Activated CD4-positive, alpha-beta memory T cell treated with anti-CD3 and anti-CD28 coated beads for 36 hours (primary cell): ENCODE measurements at places on chromosomes 6 and 20.

DNA sequence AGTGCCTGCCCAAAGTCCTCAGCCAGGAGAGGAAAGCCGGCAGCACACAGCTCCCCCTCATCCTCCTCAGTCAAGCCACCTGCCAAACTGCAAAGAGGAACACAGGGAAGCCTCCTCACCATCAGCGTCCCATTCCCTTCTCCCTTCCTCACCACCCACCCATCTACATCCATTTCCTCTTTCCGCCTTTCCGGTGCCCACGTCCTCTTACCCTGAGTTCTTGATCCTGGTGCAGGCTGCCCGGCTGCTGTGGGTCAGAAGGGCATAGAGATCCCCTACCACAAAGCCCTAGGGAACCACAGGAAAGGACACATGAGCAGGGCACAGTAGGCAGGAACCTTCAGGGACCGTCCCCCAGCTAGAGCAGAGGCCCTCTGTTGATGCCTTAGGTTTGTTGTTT is 6.0 kb downstream of the GNMT start:
- no peak for DNase-seq

- no peak for DNase-seq
Measured at GRCh38 chr6:167323111-167323510, 1.8 kb upstream of the TTLL2 start.

DNA sequence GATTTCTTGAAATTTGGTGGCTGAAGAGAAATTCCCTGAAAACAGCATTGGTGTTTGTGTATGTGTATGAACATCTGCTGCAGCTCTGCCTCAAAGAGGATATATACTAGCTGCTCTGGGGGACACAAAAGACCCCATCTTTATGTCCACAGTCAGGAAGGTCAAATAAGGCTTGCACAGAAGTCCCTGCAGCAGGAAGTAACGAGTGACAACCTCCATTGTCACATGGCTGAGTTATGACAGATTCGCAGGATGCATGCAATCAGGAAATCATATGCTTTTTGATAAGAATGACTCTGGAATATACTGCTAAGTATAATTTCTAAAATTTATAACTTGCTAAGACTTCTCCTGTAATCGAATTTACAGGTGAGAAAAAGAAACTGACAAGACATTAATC is 225.9 kb upstream of the CST7 start:
- no peak for DNase-seq

- no peak for DNase-seq
Measured at GRCh38 chr20:20561841-20562240, 150.6 kb downstream of the RALGAPA2 start.

DNA sequence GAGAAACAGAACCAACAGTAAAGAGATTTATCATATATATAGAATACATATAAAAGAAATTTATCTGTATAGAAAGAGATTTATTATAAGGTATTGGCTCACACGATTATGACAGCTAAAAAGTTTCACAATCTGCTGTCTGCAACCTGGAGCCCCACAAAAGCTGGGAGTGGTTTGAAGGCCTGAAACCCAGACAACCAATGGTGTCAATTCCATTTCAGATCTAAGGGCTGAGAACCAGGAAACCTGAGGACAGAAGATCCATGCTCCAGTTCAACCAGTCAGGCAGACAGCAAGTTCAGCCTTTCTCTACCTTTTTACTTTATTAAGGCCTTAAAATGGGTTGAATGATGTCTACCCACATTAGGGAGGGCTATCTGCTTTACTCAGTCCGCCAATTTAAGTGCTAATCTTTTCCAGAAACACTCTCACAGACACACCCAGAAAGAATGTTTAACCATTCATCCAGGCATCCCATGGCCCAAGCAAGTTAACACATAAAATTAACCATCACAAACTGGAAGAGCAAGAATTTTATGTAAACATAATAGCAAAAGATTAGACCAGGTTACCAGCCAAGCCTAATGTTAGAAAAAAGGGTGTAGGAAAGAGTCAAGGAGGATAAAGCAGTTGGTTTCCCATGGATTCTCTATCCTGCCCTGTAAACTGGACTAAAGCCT is 170.9 kb downstream of the FUT9 start:
- DNase-seq: no peak

- no peak for DNase-seq
Measured at GRCh38 chr20:31474097-31474436, 860 bp downstream of the DEFB124 start.

DNA sequence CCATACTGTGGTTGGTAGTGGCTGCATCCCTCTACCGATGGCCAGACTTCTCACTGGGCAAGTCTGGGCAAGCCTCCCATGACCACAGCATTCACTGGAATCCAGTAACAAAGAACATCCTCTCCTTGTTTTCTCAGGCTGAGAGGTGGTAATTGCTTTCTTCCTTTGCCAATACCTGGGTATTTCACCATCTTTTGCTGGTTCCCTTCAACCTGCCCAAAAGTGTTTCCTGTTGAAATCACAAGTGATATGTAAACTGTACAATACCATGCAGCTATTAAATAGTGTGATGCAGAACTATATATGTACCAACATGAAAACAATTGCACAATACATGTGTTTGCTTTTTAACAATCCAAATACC is at the start of gene PTCHD4:
Gene PTCHD4 (minus strand): TSS at position 55 of the 364 bp plus-strand sequence. CDS start 42,240 bp downstream, outside the sequence.
- no peak for DNase-seq

DNA sequence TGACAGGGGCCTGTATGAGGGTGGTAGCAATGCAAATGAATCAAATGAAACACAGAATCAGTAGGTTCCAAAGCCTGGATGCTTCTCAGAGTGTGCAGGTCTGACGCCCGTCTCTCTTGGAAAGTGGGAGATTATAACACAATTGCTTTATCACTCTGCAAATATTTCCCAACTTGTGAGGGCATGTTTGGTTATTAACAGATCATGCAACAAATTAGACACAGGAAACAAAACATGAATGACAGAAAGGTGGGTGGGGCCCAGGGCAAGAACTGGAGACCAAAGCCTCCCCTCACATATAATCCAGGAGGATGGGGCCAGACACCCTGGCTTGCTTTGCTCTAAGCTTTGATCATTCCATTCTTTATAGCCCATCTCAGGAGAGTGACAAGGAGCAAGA is 108.6 kb upstream of the MRPS10 start:
- no peak for DNase-seq

- DNase-seq: no peak
Measured at GRCh38 chr6:4896401-4896800, 107.4 kb downstream of the RPP40 start.
